ENCODE measurements at places on chromosomes 7 and 10.

- no peak overlapping the region for H3K4me3 ChIP-seq
- H3K27me3 ChIP-seq, result no peaks in the 10 kb centered on the region
- no peak for DNase-seq
- no peak overlapping the region for H3K27ac ChIP-seq
- H3K36me3 ChIP-seq, result peaks cover 2% of the 10 kb centered on the region
Observed at GRCh38 chr7:50728184-50728583, 54.5 kb downstream of the GRB10 start.

GRCh38 chr7:71896535-71896934, 515.6 kb downstream of the CALN1 start:
- H3K36me3 ChIP-seq, result no peaks in the 10 kb centered on the region
- no peak overlapping the region for H3K27ac ChIP-seq
- no peaks in the 10 kb centered on the region for H3K27me3 ChIP-seq

DNA sequence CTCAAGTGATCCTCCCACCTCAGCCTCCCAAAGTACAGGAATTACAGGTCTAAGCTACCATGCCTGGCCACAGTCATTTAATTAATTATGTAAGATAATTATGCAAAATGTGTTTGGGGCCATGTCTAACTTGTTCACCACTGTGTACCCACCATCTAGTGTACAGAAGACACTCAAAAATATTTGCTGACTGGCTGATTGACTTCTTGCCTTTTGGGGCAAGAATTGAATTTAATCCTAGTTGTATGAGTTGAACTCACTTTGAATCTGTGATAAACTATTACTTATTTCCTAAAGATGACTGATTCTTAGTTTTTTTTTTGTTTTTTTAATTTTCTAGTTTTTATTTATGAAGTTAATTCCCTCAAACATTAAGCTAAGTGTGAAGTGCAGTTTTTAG, 15.8 kb upstream of the ZC3HAV1L start:
- no peaks in the 10 kb centered on the region for H3K27me3 ChIP-seq
- H3K36me3 ChIP-seq, result peaks cover 99% of the 10 kb centered on the region
- DNase-seq, result no peak
- H3K4me3 ChIP-seq, result no peak overlapping the region
- H3K4me1 ChIP-seq, result peaks cover 64% of the 10 kb centered on the region
- peak overlapping the region; percentile 37 for H3K27ac ChIP-seq

DNA sequence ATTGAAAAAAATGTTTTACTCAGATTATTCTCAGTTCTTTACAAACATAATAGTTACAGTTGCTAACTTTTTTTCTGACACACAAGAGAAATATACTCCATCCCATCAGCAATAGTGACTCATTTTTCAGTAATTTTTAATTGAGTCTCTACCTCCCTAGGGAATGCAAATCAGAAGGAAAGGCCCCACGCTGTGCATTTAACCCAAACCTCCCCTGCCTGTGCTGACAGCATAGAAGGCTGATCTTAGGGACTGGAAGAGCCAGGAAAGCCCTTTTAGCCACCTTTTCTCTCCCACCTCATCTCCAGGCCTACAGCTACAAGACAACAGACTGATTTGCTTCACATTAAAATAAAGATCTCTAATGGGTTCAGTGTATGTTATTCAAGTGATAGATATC, 24.7 kb upstream of the PIK3CG start:
- H3K27me3 ChIP-seq, result peaks cover 3% of the 10 kb centered on the region
- peaks cover 5% of the 10 kb centered on the region for H3K4me1 ChIP-seq

GRCh38 chr10:44064987-44065787, 319.7 kb downstream of the CXCL12 start:
- no peaks in the 10 kb centered on the region for H3K36me3 ChIP-seq
- H3K27ac ChIP-seq, result no peak overlapping the region
- no peak overlapping the region for H3K4me3 ChIP-seq
- H3K4me1 ChIP-seq, result no peaks in the 10 kb centered on the region
- DNase-seq, result no peak

DNA sequence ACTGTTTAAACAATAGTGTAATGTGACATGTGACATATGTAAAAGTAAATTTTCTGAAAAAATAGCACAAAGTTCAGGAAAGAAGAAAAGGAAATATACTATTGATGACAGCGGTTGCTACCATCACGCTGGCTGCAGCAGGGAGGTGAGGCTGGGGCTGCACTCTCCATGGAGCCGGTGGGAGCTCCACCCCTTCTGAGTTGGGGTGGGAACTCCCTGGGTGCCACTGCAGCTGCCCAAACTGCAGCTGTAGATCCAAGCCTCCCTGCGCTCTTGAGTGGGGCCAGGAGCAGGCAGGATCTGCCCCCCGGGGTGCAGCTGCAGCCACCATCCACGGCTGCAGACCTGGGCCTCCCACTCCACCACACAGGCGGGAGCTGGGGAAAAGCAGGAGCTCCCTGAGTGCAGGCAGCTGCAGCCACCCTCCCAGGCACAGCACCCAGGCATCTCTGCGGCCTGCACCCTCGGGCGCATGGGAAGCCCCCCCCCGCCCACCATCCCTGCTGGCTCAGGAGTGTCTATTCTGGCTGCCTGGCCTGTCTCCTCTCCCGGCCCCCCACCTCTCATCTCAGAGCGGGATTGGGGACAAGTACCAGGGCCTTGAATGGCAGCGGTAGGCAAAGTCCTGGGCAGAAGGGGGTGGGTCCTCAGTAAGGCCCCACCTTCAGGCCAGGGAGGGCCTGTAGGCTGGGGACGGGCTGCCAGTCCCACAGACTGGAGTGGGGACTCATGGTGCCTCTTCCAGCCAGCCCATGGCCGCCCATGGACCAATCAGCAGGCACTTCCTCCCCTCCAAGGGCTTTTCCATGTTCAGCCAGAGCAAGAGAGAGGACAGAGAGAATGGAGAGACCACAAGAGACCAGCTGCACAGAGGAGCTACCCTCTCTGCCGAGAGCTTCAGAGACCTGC, 50.1 kb downstream of the TNS3 start:
- no peak overlapping the region for H3K27ac ChIP-seq
- no peak overlapping the region for H3K4me3 ChIP-seq
- peaks cover 19% of the 10 kb centered on the region for H3K27me3 ChIP-seq
- no peaks in the 10 kb centered on the region for H3K4me1 ChIP-seq
- DNase-seq, result no peak
- no peaks in the 10 kb centered on the region for H3K36me3 ChIP-seq

GRCh38 chr7:40299097-40299496, 164.3 kb downstream of the SUGCT start:
- DNase-seq, result no peak
- H3K4me3 ChIP-seq, result no peak overlapping the region
- H3K27me3 ChIP-seq, result no peaks in the 10 kb centered on the region
- H3K4me1 ChIP-seq, result peaks cover 5% of the 10 kb centered on the region

GRCh38 chr7:25852211-25852938, 299.6 kb upstream of the NFE2L3 start:
- H3K27ac ChIP-seq, result no peak overlapping the region
- DNase-seq, result peak; percentile 50
- peaks cover 57% of the 10 kb centered on the region for H3K27me3 ChIP-seq
- H3K4me3 ChIP-seq, result peak overlapping the region; percentile 60
- H3K4me1 ChIP-seq, result peaks cover 25% of the 10 kb centered on the region
- no peaks in the 10 kb centered on the region for H3K36me3 ChIP-seq

GRCh38 chr7:128796327-128796726, 4.6 kb downstream of the CCDC136 start:
- H3K27me3 ChIP-seq, result no peaks in the 10 kb centered on the region
- no peak overlapping the region for H3K27ac ChIP-seq
- peaks cover 3% of the 10 kb centered on the region for H3K36me3 ChIP-seq
- no peak overlapping the region for H3K4me3 ChIP-seq

DNA sequence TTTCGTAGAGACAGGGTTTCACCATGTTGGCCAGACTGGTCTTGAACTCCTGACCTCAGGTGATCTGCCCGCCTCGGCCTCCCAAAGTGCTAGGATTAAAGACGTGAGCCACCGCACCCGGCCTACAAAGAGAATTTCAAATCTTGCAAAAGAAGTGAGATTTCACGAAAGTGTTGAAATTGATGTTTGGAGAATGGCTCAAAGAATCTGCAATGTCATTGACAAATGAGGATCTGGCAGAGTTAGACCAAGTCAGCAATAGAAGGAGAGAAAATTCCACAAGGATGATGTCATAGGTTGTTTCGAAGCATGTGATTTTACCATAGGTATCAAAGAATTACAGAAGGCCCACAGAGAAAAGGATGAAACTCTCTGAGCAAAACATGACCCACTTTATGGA, 71.7 kb downstream of the LYZL2 start:
- peaks cover under 1% of the 10 kb centered on the region for H3K27me3 ChIP-seq
- no peak for DNase-seq
- H3K36me3 ChIP-seq, result no peaks in the 10 kb centered on the region
- H3K4me3 ChIP-seq, result no peak overlapping the region
- no peak overlapping the region for H3K27ac ChIP-seq
- H3K4me1 ChIP-seq, result peaks cover 6% of the 10 kb centered on the region

- H3K36me3 ChIP-seq, result no peaks in the 10 kb centered on the region
- H3K27me3 ChIP-seq, result no peaks in the 10 kb centered on the region
- no peak for DNase-seq
- H3K4me1 ChIP-seq, result no peaks in the 10 kb centered on the region
- no peak overlapping the region for H3K4me3 ChIP-seq
Observed at GRCh38 chr7:33781796-33782195, 123.5 kb upstream of the BMPER start.

DNA sequence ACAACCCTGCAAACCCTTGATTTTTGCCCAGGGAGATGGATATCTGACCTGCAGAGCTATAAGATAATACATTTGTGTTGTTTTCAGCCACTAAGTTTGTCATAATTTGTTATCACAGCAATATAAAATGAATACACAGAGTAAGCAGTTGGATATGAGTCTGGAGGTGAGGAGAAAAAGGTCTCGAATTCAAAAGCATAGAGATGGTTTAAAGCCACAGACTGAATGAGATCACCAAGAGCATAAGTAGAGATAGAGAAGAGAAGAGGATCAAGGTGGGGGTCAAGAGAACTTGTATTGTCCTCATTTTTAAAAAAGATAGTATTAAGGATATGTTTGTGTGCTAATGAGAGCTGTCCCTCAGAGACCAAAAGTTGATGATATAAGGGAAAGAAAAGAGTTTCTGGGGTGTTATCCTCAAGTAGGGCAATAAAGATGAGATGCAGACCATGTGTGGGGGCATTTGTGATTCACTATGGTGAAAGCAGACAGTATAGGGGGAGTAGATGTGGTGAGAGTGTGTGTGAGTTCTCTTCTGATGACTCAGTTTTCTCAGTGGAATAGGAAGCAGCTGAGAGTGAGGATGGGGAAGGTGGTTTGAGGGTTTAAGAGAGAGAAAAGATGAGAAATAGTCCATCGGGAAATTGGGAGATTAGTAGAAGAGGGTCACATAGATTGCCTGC, 25.8 kb upstream of the PCGF5 start:
- DNase-seq, result no peak
- peak overlapping the region; percentile 1 for H3K4me3 ChIP-seq
- H3K36me3 ChIP-seq, result peaks cover 33% of the 10 kb centered on the region
- peaks cover 92% of the 10 kb centered on the region for H3K4me1 ChIP-seq
- H3K27ac ChIP-seq, result peak overlapping the region; percentile 80

Data from activated T-cell treated with anti-CD3 and anti-CD28 coated beads, Interleukin-2, amount 50 U/mL, for 24 hours (primary cell).